ENCODE measurements at places on chromosomes 2 and 18.

DNA sequence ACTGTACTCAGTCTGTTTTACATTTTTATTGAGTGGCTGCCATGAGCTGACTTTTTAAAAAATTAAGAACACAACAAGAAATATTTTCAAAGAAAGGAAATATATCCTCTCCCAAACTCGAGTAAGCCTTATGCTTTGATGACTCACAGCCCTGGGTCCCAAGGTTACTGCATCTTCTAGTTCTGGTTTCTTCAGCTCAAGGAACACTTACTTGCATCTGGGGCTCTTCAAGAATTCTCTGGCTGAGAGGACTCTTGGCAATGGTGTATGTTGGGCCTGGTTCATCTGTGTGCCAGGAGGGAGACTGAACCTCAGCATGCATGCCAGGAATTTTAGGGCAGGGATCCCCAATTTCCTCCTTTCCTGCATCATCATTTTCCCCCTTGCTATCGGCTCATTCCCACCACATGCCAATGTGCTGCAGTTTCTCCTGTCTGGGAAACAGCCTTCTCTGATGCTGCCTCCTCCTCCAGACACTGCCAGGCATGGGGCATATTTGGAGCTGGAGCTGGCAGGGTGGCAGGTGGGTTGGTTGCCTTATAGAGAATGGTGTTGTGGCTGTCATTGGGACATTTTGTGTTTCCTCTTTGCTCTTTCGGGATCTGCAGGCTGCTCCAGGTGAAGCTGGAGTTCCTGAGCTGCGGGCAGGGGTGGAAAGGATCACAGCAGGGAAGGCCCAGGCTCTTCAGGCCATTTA lies 192.2 kb upstream of the HS6ST1 start:
- H3K27me3 ChIP-seq, result no peaks in the 10 kb centered on the region
- H3K4me3 ChIP-seq, result no peak overlapping the region
- no peak for DNase-seq
- no peaks in the 10 kb centered on the region for H3K36me3 ChIP-seq
- H3K4me1 ChIP-seq, result peaks cover 18% of the 10 kb centered on the region

DNA sequence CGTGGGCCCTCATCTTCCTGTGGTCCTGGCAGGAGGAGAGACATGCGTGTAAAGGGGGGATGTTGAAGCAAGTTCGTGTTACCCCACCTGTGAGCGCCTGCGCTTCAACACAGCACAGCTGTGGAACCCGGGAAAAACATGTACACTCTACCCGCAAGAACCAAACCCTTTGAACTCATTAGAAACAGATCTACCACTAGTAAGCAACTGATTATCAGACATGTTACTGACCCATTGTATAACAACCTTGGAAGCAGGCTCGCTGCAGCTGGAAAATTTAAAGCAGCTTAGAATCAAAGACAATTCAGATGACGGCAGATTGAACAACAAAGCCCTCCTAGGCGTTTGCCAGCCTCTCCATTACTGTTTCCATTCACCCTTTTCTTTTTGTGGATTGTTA lies 771.7 kb upstream of the SALL3 start:
- DNase-seq, result no peak
- H3K27me3 ChIP-seq, result no peaks in the 10 kb centered on the region
- H3K4me1 ChIP-seq, result no peaks in the 10 kb centered on the region
- no peak overlapping the region for H3K4me3 ChIP-seq
- no peak overlapping the region for H3K27ac ChIP-seq

GRCh38 chr2:43269074-43269572 lies 42.7 kb upstream of the ZFP36L2 start:
- no peaks in the 10 kb centered on the region for H3K36me3 ChIP-seq
- H3K4me1 ChIP-seq, result peaks cover 37% of the 10 kb centered on the region
- no peaks in the 10 kb centered on the region for H3K27me3 ChIP-seq

DNA sequence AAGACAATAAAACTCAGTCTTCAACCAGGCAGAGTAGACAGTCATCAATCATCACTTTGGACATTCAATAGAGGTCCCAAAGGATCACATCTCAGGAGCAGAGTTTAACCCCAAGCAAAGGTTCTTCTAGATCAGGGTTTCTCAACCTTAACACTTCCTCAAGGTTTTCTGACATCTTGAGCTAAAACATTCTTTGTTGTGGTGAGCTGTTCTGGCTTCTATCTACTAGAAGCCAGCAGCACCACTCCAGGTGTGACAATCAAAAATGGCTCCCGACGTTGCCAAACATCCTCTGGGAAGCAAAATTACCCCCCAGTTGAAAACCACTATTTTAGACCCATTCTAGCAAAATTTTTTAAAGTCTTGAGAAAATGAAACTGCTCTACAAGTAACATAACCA lies 22.0 kb downstream of the RTTN start:
- H3K36me3 ChIP-seq, result no peaks in the 10 kb centered on the region
- peaks cover 28% of the 10 kb centered on the region for H3K4me1 ChIP-seq

DNA sequence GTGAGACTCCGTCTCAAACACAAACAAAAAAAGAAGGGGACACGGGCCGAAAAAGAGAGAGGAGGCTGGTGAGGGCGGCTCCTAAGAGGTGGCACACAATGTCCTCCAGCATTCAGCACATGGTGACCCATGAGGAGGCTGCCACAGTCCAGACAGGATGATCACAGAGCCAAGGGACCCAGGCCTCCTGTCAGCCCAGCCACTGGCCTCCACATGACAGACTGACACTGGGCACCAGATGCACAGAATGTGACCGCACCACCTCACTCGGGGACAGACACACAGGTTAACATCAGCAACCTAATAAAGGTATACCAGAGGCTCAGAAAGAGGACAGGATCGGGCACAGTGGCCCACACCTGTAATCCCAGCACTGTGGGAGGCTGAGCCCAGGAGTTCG lies 21.0 kb downstream of the PASK start:
- no peaks in the 10 kb centered on the region for H3K27me3 ChIP-seq
- H3K27ac ChIP-seq, result no peak overlapping the region

GRCh38 chr18:35888329-35888728 lies 84.2 kb upstream of the RMP24 start:
- H3K4me1 ChIP-seq, result no peaks in the 10 kb centered on the region
- H3K36me3 ChIP-seq, result no peaks in the 10 kb centered on the region
- H3K4me3 ChIP-seq, result no peak overlapping the region

- H3K27me3 ChIP-seq, result no peaks in the 10 kb centered on the region
- H3K36me3 ChIP-seq, result peaks cover 4% of the 10 kb centered on the region
- H3K4me1 ChIP-seq, result peaks cover 51% of the 10 kb centered on the region
- H3K27ac ChIP-seq, result peak overlapping the region; percentile 78
Observed at GRCh38 chr2:33377048-33377447, 99.4 kb upstream of the RASGRP3 start.

DNA sequence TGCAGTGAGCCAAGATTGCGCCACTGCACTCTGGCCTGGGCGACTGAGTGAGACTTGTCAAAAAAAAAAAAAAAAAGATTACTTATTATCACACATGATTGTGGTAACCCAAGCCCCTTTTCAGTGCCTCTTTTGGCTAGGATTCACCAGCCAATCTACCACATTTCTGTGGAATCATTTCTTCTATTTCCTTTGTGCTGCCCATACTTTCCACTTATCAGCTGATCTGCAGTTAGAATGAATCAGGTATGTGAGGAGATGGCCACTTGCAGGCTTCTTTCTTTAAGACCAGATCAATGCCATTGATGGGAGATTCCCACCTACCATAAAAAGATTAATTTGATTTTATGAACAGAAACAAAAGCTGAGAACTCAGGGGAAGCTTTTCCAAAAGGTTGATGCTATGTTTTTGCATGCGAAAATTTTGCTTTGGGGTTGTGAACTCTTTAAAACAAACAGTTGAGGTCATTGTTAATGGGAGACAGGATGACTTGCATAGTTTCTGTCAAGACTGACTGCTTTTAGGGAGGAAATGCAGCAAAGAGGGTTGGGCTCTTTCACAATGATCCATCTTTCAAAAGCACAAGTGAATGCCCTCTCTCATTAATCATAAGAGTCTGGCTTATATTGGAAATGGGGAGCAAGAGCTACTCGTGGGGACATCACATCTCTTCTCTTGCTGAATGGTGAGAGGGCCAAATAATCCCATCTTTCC lies 66.9 kb upstream of the CYP26B1 start:
- H3K4me3 ChIP-seq, result no peak overlapping the region
- no peaks in the 10 kb centered on the region for H3K36me3 ChIP-seq
- H3K4me1 ChIP-seq, result no peaks in the 10 kb centered on the region

GRCh38 chr2:52335727-52336126 lies 1303.8 kb upstream of the NRXN1 start:
- H3K4me3 ChIP-seq, result no peak overlapping the region
- no peaks in the 10 kb centered on the region for H3K36me3 ChIP-seq
- no peak overlapping the region for H3K27ac ChIP-seq

DNA sequence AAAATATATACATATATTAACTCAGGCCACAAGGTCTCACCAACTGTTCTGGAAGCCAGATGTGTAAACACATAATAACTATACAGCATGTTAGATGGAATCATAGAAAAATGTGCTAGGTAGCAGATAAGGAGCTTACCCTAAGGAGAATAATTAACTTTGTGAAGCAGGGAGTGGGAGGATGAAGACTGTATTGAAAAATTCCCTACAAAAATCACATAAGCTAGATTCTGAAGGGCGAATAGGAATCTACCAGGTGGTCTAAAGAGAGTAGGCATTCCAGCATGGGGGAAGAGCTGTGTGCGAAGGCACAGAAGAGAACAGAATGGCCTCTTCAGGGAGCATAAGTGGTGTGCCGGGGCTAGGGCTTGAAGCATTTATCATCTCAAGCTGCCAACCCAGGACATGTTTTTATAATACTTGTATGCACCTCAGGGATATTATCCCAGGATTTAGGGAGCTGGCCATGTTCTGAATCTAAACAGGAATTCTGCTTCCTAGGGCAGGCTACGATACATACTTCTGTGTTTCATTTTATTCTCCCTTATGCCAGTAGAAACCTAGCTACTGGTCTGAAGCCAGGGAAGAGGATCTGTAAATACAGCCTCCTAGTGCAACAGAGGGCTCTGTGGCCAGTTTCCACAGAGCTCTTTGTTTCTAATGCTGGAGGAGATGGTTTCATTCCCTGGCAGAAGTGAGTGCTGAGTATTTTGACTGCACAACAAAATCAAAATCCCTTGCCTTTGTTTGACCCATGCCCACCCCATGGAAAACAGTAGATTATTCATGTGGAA lies 56.7 kb downstream of the NEMP2 start:
- H3K27ac ChIP-seq, result no peak overlapping the region
- peaks cover 10% of the 10 kb centered on the region for H3K4me1 ChIP-seq
- H3K4me3 ChIP-seq, result no peak overlapping the region
- no peaks in the 10 kb centered on the region for H3K27me3 ChIP-seq

Data from thoracic aorta (tissue), 2 donors.